ENCODE measurements at places on chromosomes 12 and 14. TPM values are rescaled to one million over a fixed set of nuclear protein-coding genes. Genes with fewer than 3 reads are reported as not detected.

Gene TSPAN19
- 0.36 TPM for total RNA-seq

Gene BCAT1
- total RNA-seq, result 199 TPM

GRCh38 chr14:74507840-74508239, 14.3 kb downstream of the ISCA2 start:
- H3K4me1 ChIP-seq, result peaks cover 47% of the 10 kb centered on the region
- DNase-seq, result no peak
- no peaks in the 10 kb centered on the region for H3K27me3 ChIP-seq
- no peak overlapping the region for H3K27ac ChIP-seq

DNA sequence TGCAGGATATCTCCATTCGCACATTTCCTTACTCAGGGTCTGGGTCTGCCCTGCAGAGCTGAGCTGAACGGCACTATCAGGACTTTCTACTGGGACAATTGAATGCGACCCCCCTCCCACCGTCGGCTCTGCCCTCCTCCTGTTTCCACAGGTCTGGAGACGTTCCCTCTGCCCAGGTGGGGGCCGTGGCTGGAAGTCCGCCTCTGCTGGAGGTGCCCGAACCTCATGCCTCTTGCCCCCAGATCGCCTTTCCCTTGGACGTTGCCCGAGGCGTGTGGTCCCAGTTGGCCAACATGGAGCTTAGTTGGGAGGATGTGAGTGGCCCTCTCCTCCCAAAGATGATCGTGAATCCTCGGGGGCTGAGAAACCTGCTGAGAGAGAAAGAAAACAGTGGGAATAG, 21.2 kb upstream of the KLC1 start:
- peak overlapping the region; percentile 0 for H3K4me3 ChIP-seq
- H3K36me3 ChIP-seq, result no peaks in the 10 kb centered on the region
- no peak overlapping the region for H3K27ac ChIP-seq

GRCh38 chr12:124185971-124186686, 108.8 kb upstream of the RFLNA start:
- no peak overlapping the region for H3K27ac ChIP-seq
- H3K36me3 ChIP-seq, result no peaks in the 10 kb centered on the region
- H3K4me1 ChIP-seq, result peaks cover 36% of the 10 kb centered on the region
- H3K27me3 ChIP-seq, result no peaks in the 10 kb centered on the region
- H3K4me3 ChIP-seq, result no peak overlapping the region
- DNase-seq, result no peak

DNA sequence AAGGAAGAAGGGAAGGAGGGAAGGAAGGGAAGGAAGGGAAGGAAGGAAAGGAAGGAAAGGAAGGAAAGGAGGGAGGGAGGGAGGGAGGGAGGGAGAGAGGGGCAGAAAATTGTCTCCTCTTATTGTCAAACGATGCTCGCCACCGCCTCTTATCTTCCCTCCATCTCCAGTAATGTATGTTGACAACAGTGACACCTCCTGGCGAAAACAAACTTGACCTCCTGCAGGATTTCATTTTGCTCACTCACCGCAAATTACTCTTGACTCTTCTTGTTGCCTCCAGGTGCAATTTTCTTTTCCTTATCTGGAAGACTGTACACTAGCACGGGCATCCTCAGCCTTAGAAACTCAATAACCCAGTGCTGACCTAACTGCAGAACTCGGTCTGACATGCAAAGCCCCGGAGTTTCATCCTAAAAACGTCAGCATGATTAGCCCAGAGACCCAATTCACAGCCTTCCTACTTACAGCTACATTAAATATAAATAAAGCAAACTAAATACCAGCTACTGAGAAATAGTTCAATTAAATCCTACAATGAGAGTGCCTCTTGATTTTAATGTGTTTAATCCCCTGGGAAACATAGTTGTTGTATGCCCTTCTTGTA, 512.4 kb upstream of the TMPO start:
- peaks cover 4% of the 10 kb centered on the region for H3K27me3 ChIP-seq
- peak; percentile 62 for DNase-seq
- peaks cover 7% of the 10 kb centered on the region for H3K4me1 ChIP-seq
- no peaks in the 10 kb centered on the region for H3K36me3 ChIP-seq
- no peak overlapping the region for H3K27ac ChIP-seq

DNA sequence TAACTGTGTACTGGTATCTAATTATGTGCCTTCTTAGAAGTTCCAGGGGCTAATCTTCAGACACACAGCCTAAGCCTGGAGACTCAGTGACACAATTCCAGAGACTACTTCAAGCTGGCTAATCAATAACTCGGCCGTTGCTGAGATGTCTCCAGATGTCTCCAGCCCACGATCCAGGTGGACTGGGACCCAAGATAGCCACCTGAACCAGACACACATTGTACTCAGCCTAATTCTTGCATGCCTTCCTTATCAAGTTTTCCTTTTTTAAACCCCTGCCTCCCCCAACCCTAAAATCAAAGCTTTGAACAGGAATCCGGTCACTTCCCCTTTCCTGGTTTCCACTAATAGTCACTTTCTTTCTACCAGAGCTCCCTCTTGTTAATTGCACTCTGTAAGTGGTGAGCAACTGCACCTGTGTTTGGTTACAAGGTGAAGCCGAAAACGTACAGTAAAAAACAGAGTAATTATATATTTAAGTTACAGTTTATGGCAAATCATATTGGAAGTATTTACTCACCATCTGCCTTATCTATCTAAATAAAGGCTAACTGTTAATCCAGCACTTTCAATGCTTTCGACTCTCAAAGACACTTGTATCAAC, 39.8 kb upstream of the PTGDR start:
- H3K27me3 ChIP-seq, result no peaks in the 10 kb centered on the region
- no peak overlapping the region for H3K27ac ChIP-seq
- no peaks in the 10 kb centered on the region for H3K36me3 ChIP-seq
- no peak overlapping the region for H3K4me3 ChIP-seq

- H3K27me3 ChIP-seq, result no peaks in the 10 kb centered on the region
- no peak overlapping the region for H3K27ac ChIP-seq
- H3K4me3 ChIP-seq, result no peak overlapping the region
- no peaks in the 10 kb centered on the region for H3K36me3 ChIP-seq
Measured at GRCh38 chr14:64581817-64582216, 32.1 kb downstream of the PPP1R36 start.

- peaks cover 33% of the 10 kb centered on the region for H3K4me1 ChIP-seq
- H3K4me3 ChIP-seq, result no peak overlapping the region
- no peaks in the 10 kb centered on the region for H3K36me3 ChIP-seq
- peaks cover 65% of the 10 kb centered on the region for H3K27me3 ChIP-seq
- no peak overlapping the region for H3K27ac ChIP-seq
Measured at GRCh38 chr14:64762044-64763034, 58.1 kb downstream of the PLEKHG3 start.

All from neural crest cell (in vitro differentiated cells).